ENCODE measurements at places on chromosomes 3 and 15.
A peak's percentile ranks its signal among the peaks of the same experiment; 100 is the strongest.

GRCh38 chr3:186044968-186045367 is 63.9 kb downstream of the ETV5 start:
- DNase-seq: no peak

- no peak for DNase-seq
These were observed 45.9 kb downstream of the FSTL1 start for GRCh38 chr3:120404876-120405275.

DNA sequence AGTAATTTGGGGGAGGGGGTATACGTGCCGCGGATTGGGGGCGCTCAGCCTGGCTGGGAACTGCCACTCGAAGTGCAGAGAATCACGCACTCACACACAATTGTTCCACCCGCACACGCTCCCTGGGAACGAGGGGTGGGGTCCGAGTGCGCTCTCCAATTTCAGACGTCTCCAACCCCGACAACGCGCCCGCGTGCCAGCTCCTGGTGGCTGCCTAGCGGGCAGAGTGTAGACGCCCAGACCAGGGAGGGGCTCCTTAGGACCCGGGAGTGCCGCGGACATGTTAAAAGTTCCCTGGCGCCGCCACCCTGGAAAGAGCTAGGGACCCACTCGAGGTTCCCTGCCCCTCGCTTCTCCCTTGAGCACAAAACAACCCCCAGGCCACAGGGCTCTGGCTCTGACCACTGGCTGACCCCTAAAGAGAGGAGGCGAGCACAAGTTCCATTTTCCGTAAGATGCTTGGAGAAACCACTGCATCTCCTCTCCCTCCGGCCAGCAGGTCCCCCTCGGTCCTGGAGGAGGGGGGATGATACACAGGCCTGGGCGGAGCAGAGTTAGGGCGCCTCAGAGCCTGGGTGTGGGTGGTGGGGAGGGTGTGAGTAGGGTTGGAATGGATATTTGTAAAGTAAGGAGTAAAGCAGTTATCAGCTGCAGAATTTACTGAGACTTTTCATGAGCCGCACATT is 894 bp upstream of the ANKRD63 start:
- DNase-seq: no peak

DNA sequence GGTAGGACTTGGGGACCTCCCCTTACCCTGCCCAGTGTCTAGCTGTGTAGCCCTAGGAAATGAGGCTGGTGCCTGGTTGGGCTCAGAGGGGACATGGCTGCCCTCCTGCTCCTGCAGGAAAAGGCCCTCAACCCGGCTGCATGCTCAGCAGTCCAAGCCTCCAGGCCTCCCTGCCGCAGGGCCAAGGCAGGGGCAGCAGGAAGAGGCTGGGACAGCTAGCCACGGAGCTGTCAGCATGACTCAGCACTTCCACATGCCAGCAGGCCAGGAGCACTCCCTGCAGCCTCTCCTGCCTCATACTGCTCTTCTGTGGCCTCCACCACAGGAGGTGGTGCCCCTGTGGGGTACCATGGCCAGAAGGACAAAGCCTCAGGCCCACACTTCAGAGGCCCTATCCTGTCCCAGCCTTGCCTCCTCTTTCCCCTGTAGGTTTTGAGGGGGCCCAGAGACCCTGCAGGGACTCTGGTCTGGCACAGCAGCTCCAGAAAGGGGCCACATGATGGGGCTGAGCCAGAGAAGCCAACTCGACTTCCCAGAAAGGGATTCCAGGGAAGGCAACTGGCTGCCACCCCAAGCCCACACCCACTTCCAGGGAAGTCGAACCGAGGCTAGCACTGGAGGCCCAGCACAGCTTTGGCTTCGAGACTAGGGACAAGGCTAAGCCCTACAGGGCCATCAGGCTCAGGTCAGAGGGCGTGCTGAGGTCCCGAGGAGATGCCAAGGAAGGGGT is 19.5 kb downstream of the TKT start:
- peak; percentile 93 for DNase-seq

GRCh38 chr15:90376789-90377188 is 11.3 kb upstream of the IQGAP1 start:
- no peak for DNase-seq

DNA sequence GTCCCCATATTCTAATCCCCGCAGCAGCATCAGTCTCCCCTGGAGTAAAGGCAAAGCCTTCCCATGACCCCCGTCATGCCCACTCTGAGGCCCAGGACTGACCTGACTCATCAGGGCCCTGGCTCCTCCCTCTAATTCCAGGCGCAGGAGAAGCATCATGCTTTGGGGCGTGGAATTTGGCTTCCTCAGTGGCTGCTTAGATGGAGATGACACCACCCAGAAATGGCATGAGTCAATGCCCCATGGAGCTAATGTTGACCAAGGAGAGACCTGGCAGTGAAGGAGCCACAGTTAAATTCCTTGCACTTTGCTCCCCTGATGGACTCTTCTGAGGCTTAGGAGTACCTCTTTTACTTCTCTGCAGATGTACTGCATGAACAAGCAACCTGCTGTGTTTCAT is 204.2 kb upstream of the PROK2 start:
- DNase-seq: no peak
